ENCODE measurements at places on chromosomes 11 and 22.

DNA sequence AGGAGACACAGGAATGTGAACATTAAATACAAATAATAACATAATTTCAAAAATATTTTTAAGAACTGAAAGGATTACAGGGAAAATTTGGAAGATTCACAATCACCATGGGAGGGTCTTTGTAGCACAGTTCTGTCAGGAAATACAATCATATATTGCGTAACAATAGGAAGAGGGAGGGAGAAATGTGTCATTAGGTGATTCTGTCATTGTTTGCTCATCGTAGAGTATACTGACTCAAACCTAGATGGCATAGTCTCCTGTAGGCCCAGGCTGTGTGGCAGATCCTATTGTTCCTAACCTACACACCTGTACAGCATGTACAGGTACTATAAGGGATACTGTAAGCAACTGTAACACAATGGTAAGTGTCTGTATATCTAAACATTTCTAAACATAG is 330.4 kb downstream of the BRD1 start:
- DNase-seq, result no peak

DNA sequence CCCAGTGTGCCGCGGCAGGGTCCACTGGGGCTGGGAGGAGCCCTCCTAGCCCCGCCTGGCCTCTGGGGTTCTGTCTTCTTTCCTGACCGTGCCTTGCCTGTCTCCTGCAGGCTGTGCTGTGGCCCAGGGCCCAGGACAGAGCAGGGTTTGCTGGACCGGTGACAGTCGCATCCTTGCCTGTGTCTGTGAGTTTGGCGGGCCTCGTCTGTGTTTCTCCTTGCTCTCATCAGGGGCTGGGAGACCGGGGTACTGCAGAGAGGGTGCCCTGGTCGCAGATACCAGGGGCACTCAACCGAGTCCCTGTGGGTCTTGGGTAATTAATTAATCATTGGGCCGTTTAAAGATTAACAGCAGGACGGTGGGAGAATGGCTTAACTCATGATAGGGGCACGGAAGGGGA is 29.9 kb downstream of the RPL3 start:
- DNase-seq, result no peak

DNA sequence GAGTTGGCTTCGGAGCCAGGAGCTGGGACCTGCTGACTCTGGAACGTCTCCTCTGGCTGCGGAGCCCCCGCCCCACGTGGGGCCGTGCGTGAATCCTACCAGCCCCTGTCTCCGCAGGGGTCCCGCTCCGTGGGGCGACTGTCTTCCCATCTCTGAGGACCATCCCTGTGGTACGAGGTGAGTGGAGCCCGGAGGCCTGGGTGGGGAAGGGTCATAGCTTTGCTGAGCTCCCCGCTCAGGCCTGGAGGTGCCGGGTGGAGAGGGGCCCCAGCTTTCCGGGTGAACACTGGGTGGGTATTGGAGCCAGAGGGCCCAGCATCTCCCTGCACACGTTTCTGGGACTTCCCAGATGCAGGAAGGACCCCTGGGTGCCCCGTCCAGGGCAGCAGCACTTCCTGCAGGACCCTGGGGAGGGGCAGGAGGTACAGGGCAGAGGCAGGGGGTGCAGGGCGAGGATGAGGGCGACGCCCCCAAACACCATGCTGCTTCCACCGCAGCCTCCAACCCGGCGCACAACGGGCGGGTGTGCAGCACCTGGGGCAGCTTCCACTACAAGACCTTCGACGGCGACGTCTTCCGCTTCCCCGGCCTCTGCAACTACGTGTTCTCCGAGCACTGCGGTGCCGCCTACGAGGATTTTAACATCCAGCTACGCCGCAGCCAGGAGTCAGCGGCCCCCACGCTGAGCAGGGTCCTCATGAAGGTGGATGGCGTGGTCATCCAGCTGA is 3.8 kb downstream of the MUC5AC start:
- no peak for DNase-seq

- no peak for DNase-seq
Measured at GRCh38 chr11:122213171-122213570, 97.2 kb upstream of the BLID start.

DNA sequence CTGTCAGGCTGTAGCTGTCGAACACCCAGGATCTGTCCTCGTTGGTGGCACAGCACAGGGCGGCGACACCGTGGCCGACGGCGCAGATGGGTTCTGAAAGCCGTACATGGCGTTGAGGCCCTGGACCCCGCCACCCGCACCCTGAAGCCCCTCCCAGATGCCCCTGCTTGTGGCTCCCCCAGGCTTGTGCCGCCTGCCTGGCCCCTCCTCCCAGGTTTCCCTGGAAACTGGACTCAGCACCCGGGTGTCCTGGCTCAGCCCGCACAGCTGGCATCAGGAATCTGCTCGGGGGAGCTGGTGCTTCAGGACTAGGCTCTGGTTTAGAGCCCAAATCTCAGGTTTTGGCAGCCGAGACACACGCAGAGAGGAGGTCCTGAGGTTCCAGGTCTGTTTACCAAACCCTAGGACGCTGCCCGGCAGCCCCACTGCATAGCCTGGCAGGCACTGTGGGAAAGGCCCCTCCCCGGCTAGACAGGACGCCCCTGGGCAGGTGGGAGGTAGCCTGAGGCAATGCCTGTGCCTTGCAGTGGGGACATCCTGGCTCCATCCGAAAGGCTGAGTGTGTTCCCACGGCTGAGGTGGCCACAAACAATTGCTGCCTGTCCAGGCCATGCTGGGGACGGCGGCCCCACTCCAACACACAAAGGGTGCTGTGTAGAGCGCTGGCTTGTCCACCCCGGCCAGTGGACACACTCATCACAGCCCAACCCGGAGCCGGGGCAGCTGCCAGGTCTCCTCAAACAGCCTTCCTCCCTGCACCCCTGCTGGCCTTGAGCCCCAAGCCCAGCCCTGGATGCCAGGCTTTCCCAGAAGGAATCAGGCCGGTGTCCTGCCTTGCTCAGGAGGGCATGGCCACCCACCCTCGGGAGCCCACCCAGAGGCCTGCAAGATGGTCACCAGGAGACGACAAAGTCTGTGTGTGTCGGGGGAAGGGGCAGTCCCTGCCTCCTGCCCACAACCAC is 4.6 kb downstream of the GATD1 start:
- DNase-seq, result no peak

GRCh38 chr11:95296165-95296564 is 65.2 kb upstream of the SESN3 start:
- no peak for DNase-seq

DNA sequence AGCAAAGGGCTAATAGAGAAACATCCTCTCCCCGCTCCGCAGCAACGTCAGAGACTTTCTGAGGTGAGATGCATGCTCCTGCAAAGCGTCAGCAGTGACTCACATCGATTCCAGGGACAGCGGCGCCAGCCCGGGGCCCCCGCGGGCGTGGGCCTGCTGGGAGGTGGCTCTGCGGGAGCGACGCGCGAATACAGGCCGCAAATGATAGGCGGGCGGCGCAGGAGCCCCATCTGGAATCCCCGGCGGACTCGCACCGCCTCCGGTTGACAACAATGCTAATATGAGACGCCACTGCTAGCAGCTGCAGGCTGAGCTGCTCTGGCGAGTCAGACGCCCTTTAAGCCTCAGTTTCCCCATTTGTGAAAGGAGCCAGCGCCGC is 557 bp downstream of the RANGAP1 start:
- peak; percentile 89 for DNase-seq

- no peak for DNase-seq
Measured at GRCh38 chr22:19832476-19833108, 22.1 kb downstream of the GNB1L start.

DNA sequence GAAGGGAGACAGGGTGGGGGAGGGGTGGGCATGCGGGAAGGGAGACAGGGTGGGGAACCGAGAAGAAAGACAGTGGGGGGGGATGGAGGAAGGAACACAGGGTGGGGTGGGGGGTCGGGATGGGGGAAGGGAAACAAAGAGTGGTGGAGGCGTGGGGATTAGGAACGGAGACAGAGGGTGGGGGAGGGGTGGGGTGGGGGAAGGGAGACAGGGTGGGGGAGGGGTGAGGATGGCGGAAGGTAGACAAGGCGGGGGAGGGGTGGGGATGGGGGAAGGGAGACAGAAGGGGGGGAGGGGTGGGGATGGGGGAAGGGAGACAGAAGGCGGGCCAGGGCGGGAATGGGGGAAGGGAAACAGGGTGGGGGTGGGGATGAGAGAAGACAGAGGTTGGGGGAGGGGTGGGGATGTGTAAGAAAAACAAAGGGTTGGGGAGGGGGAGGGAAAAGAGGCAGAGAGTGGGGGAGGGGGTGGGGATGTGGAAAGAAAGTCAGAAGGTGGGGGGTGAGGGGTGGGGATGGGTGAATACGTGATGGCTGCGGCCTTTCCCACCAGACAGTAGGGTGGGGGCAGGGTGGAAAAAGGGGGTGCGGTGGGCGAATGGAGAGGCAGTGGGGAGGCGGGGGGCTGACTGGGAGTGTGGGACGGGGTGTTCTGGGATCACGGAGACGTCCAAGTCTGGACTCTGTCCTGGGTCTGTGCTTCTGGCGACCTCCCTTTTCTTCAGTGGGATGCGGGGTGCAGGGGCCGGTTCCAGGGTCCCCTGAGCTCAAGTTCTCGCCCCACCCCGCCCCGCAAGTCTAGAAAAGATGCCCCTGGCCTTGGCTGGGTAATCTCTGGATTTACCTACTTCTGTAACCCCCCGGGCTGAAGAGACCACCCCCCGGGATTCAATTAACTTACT is 744 bp downstream of the PRAME start:
- DNase-seq, result no peak

- DNase-seq, result no peak
Measured at GRCh38 chr11:69771466-69771865, 3.7 kb downstream of the FGF4 start.

GRCh38 chr22:42322562-42322926 is 52.1 kb upstream of the TCF20 start:
- DNase-seq, result no peak

GRCh38 chr11:69425895-69426544 is 55.4 kb upstream of the LINC01488 start:
- peak; percentile 42 for DNase-seq

DNA sequence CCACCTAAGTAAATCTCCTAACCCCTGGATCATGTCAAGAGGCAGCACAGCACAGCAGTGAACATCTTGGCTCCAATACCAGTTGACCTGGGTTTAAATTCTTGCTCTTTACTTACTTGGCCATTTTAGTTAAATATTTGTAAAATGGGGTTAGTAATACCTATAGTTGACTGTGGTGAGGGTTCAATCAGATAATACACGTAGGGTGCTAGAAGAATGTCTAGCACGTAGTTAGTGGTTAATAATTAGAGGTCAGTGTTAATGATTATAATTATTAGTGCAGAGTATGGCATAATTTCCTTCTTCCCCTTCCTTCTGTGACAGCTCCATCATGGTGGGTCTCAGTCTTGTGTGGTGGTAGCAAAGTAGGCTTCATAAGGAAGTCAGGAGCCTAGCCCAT is 520.8 kb downstream of the INSC start:
- no peak for DNase-seq

DNA sequence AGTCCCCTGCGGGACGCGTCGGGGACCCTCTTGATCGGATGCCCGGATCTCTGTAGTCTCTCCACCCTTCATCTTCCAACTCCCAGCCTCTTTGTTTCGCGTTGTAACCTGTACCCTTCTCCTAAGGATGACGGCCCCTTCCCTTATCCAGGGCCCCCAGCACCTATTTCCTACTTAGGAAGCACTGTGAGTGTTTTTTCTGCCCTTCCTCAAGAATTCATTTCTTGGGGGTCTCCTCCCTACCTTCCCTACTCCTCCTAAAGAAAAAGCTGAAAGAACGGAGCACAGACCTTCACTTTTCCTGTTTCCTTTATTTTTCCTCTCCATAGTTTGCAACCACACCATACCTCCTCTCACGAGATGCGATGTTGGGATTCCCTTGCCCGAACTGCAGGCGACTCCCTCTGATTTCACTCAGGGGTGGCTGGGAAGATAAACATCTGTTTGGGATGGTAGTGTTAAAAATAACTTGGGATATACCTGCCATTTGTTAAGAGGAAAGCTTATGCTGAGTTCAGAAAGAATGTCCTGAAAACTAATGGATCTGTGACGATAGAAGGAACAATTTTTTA is 593 bp downstream of the FAM118B start:
- no peak for DNase-seq

DNA sequence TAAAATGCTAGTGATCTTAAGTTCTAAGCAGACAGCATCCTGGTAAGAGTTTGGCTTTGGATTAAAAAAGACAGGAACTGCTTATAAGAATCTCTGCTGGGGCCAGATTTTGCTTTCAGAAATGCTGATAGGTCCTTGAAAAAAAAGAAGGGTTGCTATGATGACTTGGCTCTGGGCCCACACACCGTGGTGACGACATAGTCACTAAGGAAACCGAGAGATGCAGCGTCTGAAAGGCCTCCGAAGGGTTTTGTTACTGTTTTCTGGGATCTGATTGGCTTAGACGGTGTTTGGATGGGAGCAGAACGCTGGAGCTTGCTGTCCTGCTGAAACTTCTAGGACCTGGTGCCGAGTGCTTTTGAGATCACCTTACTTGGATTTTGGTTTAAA is 8.4 kb downstream of the FAM118A start:
- peak; percentile 82 for DNase-seq

DNA sequence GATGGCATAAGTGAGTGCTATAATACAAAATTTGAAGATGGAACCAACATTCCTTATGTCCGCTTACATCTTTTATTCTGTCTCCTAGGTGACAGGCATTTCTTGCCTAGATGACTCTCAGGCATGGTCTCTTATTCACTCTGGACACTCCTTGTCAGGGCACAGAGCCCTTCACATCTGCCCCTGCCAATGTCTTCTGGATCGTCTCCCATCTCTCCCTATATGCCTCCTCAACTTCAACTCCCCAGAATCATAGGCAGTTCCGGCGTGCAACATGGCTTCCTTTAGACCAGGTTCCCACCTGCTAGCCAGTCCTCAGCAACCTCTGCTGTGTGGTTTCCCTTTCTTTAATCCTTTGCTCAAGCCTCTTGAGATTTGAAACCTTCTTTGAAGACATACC is 300.9 kb downstream of the TENM4 start:
- DNase-seq, result no peak

DNA sequence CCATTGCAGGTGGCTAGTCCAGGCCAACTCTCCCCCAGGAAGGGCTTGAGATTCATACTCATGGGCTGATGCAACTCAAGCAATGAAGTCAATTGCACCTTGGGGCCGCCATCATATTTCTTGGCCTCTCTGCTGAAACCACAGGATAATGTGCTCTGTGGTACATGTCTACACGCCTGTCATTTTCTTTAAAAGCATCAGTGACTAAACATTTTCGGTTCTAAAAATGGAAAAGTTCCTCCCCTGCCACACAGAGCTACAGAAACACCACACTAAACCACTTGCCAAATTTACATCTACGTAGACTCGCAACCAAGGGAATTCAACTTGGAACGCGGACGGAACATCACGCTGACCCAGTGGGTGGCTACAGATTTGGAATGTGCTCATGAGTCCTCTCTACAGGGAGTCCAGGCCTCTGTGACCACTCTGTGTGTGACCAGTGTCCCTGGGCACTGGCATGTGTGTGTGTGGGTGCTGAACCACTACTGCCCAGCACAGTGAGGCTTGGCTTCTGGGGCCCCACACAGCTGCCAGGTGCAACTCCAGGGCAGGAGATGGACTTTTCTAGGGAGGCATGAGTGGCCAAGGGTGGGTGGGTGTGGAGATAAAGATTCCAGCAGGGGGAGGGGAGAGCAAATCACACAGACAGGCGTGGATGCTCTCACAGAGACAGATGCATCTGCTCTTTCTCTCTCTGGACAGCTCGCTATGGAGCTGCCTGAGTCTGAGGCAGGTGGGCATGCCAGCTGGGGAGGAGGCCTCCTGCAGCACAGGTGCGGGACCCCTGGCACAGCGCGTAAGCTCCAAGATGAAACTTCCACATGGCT is 261.9 kb downstream of the CTTN start:
- no peak for DNase-seq

Data from activated naive CD8-positive, alpha-beta T cell treated with anti-CD3 and anti-CD28 coated beads, Interleukin-2, amount 50 U/mL, for 24 hours (primary cell).